Stimulated activated CD8-positive, alpha-beta memory T cell treated with anti-CD3 and anti-CD28 coated beads, Interleukin-2, amount 100 ng/mL, for 1 hour (primary cell): ENCODE measurements at places on chromosomes 12 and 14.

DNA sequence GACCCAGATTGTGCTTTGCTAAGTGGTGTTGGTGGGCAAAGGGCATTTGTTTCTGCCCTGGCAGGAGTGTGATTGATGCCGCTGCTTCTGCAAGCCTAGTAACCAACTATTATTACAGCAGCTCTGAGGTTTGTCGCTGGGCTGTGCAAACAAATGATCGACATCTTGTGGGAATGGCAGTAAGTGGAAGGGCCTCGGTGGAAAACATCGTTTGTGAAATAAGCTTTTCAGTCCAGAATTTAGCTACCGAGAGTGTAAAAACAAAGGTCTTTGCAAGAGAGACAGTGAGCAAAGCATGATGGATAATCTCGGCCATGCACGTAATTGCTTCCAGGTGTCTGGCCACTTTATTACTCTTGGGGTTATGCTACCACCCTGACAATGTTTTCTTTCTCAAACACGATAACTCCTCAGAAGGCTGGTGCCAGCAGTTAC, 397.7 kb upstream of the PRICKLE1 start:
- no peak for DNase-seq

GRCh38 chr12:106074361-106074705, 64.4 kb downstream of the NUAK1 start:
- DNase-seq = no peak

GRCh38 chr14:71539650-71540285, 392.5 kb upstream of the RGS6 start:
- DNase-seq = no peak

GRCh38 chr14:102900631-102901571, 21.6 kb upstream of the AMN start:
- no peak for DNase-seq

GRCh38 chr12:3617565-3617964, 126.6 kb downstream of the PRMT8 start:
- no peak for DNase-seq

- DNase-seq = no peak
Measured at GRCh38 chr12:45803111-45803510, 73.6 kb downstream of the ARID2 start.
